ENCODE measurements at places on chromosomes 7 and 10. TPM values are rescaled to one million over a fixed set of nuclear protein-coding genes. Genes with fewer than 3 reads are reported as not detected.

Gene AS3MT
- 5.8 TPM for polyA plus RNA-seq

Gene WASHC2C
- 7.0 TPM for polyA plus RNA-seq

Gene CRPPA
- 0.20 TPM for polyA plus RNA-seq

Gene TYSND1
- 15.9 TPM for polyA plus RNA-seq

Gene CYP2C19
- polyA plus RNA-seq = not detected

- DNase-seq = no peak
Observed at GRCh38 chr7:18019555-18019954, 8.1 kb downstream of the PRPS1L1 start.

- DNase-seq = no peak
Observed at GRCh38 chr7:133755901-133756300, 371.2 kb upstream of the LRGUK start.

- DNase-seq = no peak
Observed at GRCh38 chr10:62239994-62240393, 28.6 kb downstream of the RTKN2 start.

GRCh38 chr10:28940158-28940888 is 263.0 kb downstream of the BAMBI start:
- no peak for DNase-seq
